Thymus (tissue), 14 donors: ENCODE measurements at places on chromosomes 16 and 17. TPM values are rescaled to one million over a fixed set of nuclear protein-coding genes. Genes with fewer than 3 reads are reported as not detected.

COG8 gene
- polyA plus RNA-seq = 20.5 TPM

CHST5 gene
- 0.11 TPM for polyA plus RNA-seq

RCVRN gene
- 0.07 TPM for polyA plus RNA-seq

KRTAP2-1 gene
- 0.05 TPM for polyA plus RNA-seq

FN3K gene
- polyA plus RNA-seq = 1.5 TPM

ADAMTS18 gene
- polyA plus RNA-seq = 1.1 TPM

DHX58 gene
- polyA plus RNA-seq = 42.1 TPM

OR4D1 gene
- polyA plus RNA-seq = 0.11 TPM

WDR59 gene
- 55.9 TPM for polyA plus RNA-seq

SOCS3 gene
- 126 TPM for polyA plus RNA-seq

GPR139 gene
- 0.07 TPM for polyA plus RNA-seq

RAB37 gene
- polyA plus RNA-seq = 29.3 TPM

C16orf54 gene
- polyA plus RNA-seq = 19.0 TPM
